ENCODE measurements at places on chromosomes 3 and 15.

- no peak for DNase-seq
Measured at GRCh38 chr15:62552444-62552843, 387.4 kb upstream of the C2CD4B start.

DNA sequence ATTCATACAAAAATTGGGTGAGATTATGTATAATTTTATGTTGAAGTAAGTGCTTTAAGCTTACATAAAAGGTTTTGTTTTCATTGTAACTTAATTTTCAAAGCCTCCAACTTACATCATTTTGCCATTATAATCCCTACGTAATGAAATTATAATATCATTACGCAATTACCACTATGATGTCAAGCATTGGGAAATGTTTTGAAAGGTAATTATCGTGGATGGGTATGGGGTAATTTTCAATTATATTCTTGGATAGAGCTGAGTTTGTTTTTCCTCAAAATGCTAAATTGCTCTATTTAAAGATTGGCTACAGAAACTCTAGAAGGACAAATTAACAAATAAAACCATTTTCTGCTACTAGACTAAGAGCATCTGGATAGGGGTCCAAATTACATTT is 80.2 kb upstream of the FAM3D start:
- no peak for DNase-seq

DNA sequence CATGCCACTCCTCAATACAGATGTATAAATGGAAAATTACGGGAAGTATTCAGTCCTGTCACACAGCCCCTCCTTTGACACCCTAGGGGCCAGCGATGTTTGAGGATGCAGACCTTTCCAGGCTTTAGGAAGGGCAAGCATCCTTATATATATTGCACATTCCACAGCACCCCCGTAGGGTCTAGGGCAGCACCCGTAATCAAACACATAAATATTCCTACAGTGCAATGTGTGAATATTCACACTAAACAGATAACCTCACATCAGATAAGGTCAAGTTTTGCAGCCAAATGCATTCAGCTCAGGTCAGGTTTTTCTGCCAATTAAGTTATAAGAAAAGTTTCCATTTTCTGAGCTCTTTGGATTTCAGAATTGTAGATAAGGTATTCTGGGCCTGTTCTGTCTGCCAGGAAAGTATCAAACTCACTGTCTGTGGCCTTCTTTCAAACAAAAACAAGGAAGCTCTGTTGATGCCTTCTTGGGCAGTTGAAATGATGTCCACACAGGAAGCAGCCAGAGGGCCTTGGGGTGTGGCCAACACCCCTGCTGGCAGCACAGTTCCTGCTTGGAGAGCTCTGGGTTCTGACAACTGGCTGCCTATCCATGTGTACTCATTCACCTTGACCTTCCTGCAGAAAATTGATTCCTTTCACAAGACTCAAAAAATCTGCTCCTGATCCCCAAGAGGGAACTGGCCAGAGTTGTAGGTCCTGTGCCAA is 427.0 kb downstream of the NTRK3 start:
- no peak for DNase-seq

GRCh38 chr3:195042743-195043606 is 228.0 kb downstream of the XXYLT1 start:
- DNase-seq = no peak

DNA sequence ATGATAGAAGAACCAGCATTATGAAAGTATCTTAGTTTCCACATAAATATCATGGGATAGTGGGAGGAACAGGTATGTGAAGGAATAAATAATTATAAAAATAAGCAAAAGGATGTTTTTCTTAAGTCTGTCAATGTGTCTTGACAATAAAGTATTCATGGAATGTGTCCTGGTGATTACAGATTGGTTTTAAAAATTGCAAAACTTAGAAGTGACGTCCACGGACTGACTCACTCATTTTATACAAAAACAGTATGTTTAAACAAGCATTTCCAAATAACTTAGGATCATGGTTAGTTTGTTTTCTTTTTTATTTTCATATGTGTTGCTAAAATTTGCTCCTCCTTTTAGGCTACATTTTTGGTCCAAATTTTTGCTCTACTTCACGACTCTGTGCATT is 687.0 kb upstream of the NECTIN3 start:
- no peak for DNase-seq

DNA sequence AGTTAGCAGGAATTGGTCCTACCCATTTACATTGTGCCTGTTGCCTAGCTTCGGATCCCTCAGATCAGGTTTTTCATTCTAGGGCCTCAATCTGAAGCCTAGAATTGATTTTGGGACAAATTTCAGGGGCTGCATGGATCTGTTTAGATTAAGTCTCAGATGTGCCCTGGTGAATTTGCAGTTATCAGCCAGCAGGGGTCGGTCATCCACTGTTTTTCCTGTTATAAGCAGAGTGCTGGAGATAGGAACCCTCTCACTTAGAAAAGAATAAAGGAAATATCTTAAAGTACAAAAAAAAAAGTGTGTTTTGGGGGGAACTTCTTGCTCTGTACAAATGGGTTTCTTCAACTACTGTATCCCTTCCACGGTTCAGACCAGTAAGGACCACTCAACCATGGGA is 212.5 kb downstream of the BCHE start:
- DNase-seq = no peak

- DNase-seq = no peak
Measured at GRCh38 chr3:151075869-151076562, 9.4 kb upstream of the MED12L start.

Data from thyroid gland (tissue), 4 donors.